ENCODE measurements at places on chromosomes 4 and X.

DNA sequence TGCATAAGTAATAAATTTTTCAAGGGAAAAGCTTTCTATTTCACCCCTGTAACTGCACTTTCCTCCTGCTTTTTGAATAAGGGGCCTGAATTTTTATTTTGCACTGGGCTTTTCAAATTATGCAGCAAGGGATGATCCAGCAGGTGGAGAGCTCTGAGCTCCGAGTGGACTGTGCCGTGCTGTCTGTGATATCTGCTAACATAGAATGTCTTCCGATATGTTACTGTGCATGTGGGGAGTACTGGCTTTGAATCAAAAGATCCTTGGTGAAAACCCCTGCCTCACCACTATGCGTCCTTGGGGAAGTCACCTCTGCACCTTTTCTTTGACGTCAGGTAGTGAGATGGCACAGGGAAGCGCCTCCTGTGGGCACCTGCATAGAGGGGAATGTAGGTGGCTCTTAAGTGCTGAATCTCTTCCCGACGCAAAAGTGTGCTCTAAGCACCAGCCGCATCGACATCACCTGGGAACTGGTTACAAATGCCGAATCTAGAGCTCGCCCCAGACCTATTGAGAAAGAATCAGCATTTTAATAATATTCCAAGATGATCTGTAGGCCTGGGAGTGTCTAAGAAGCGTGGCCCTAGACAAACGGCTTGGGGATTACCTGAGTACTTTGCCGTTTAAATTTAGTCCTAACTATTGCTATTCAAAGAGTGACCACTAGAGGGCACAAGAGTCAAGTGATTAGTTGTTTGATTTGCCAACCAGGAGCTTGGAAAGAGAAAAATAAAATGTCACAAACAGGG, 19.2 kb upstream of the WFS1 start:
- DNase-seq, result no peak

DNA sequence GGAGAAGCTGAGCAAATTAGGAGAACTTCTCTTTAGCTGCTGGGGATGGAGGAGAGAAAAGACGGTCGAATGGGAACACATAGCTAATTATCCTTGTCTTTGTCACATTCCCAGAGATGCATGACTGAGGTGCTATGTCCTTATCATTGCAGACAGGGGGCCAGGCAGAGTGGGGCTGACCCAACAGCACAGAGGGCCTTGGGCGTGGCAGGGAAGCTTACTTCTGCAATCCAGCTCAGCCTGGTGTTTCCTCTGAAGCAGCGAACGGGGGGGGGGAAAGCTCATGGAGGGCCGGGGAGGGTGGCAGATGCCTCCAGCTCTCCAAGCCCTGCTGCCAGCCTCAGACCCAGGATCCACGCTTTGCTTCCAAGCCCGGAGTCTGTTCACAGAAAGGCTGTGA, 50.8 kb upstream of the HOPX start:
- DNase-seq, result no peak

DNA sequence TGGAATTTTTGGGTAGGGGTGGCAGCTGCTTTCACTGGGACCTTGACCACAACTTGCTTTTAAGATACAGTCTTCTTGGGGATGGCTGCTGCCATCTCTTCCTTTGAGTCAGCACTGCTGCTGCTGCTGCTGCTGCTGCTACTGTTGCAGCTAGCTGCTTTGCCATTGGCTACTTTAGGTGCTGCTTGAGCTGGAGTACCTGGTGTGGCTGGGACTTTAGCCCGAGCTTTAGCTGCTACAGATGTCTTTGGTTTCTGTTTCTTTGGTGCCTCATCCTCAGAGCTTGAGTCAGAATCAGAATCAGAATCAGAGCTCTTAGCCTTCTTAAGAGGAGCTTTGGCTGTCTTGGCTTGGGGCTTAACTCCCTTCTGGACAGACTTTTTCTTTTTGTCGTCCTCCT, 52.2 kb downstream of the FAM9B start:
- DNase-seq, result no peak

- no peak for DNase-seq
Measured at GRCh38 chr4:10809905-10810304, 125.3 kb upstream of the CLNK start.

DNA sequence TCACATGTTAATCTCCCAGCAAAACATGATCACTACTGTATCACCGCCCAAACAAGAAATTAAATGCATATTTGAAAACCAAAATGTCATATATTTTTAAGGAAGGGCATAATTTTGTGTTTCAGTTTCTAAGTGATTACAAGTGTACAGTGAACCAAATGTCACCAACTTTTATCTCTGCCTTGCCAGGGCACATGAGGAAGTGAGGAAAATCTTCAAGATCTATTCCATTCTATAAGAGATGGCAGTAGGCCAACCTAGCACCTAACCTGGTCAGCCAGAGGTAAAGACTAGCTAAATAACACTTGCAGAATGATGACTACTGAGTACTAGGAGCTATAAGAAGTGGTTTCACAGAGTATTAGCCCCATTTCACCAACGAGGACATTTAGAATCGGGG, 107.2 kb downstream of the ATP11C start:
- no peak for DNase-seq

GRCh38 chrX:15721911-15722310, 16.2 kb upstream of the CA5B start:
- DNase-seq, result no peak
